ENCODE measurements at places on chromosomes 16 and 17. TPM values are rescaled to one million over a fixed set of nuclear protein-coding genes. Genes with fewer than 3 reads are reported as not detected.

GRCh38 chr16:53541326-53541725 is 38.3 kb upstream of the AKTIP start:
- no peak overlapping the region for H3K27ac ChIP-seq
- DNase-seq: no peak
- H3K4me1 ChIP-seq: no peaks in the 10 kb centered on the region

- H3K27ac ChIP-seq: no peak overlapping the region
- H3K4me3 ChIP-seq: no peak overlapping the region
- no peaks in the 10 kb centered on the region for H3K36me3 ChIP-seq
- no peak for DNase-seq
- peaks cover 6% of the 10 kb centered on the region for H3K4me1 ChIP-seq
Measured at GRCh38 chr16:22353191-22353919, 21.1 kb downstream of the CDR2 start.

- H3K36me3 ChIP-seq: no peaks in the 10 kb centered on the region
- H3K27ac ChIP-seq: no peak overlapping the region
- DNase-seq: no peak
- H3K4me1 ChIP-seq: no peaks in the 10 kb centered on the region
- H3K4me3 ChIP-seq: no peak overlapping the region
Measured at GRCh38 chr17:50613007-50613992, 21.4 kb upstream of the ABCC3 start.

GRCh38 chr16:35745191-35745590 is 2285.8 kb downstream of the TP53TG3F start:
- no peak overlapping the region for H3K4me3 ChIP-seq
- H3K4me1 ChIP-seq: no peaks in the 10 kb centered on the region
- H3K36me3 ChIP-seq: no peaks in the 10 kb centered on the region
- no peaks in the 10 kb centered on the region for H3K27me3 ChIP-seq

- DNase-seq: no peak
- no peak overlapping the region for H3K27ac ChIP-seq
- H3K4me3 ChIP-seq: no peak overlapping the region
- H3K36me3 ChIP-seq: no peaks in the 10 kb centered on the region
- no peaks in the 10 kb centered on the region for H3K27me3 ChIP-seq
Measured at GRCh38 chr16:83701494-83701893, 106.3 kb upstream of the HSBP1 start.

DNA sequence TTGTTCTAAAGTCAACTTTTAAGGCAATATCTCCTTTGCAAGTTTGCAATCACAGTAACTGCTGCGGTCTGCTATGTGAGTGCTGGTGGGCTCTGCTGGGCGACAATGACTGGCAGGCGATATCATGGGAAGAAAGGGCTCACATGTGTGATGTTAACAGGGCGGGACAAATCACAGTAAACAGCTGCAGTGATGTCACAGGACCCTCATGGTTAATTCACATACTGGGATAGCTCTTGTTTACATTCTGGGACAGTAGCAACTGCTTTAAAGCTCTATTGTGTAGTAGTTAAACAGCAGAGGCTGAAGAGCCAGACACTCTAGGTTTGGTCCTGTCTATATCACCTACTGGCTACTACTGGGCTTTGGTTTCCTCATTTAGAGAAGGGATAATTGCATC is 257.2 kb upstream of the ASIC2 start:
- DNase-seq: no peak
- H3K4me1 ChIP-seq: no peaks in the 10 kb centered on the region
- no peaks in the 10 kb centered on the region for H3K27me3 ChIP-seq
- H3K36me3 ChIP-seq: no peaks in the 10 kb centered on the region

Gene MYCBPAP
- 3.5 TPM for total RNA-seq

Gene SECTM1
- 9.7 TPM for total RNA-seq

Gene AATK
- 0.96 TPM for total RNA-seq

GRCh38 chr16:12420661-12421209 is 383.0 kb downstream of the CPPED1 start:
- no peak overlapping the region for H3K27ac ChIP-seq
- peaks cover 2% of the 10 kb centered on the region for H3K4me1 ChIP-seq
- no peak overlapping the region for H3K4me3 ChIP-seq
- H3K36me3 ChIP-seq: no peaks in the 10 kb centered on the region

Gene TNP2
- not detected for total RNA-seq

Gene HS3ST3B1
- total RNA-seq: 4.6 TPM

DNA sequence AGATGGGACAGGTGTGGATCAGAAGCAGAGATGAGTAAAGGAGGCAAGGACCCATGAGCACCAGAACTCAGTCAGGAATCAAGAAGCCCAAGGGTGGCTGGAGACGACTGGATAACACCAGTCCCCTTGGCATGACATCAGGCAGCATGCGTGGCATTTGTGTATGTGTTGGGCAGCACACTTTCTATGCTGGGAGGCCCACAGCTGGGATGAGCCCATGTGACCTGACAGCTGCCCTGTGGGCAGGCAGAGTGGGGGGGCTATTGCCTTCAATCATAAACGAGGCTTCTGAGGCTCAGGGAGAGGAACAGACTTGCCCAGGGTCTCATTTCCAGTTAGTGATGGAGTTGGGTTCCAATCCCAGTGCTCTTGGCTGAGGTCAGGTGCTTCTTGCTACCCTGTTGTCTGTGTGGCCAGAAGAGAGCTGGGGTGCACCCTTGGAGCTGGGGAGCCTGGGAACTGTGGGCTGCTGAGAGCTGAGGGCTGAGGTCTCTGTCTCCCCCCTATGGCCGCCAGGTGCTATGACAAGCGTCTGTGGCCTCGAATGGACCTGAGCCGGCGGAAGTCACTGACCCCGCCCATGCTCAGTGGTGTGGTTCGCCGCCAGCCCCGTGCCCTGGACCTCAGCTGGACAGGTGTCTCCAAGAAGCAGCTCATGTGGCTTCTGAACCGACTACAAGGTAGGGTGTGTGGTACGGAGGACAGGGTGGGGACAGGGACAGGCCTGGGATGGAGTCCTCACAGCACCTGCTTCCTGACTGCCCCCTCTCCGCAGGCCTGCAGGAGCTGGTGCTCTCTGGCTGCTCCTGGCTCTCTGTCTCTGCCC is 7.1 kb upstream of the ORAI3 start:
- no peaks in the 10 kb centered on the region for H3K27me3 ChIP-seq
- H3K4me3 ChIP-seq: no peak overlapping the region
- H3K4me1 ChIP-seq: no peaks in the 10 kb centered on the region
- H3K36me3 ChIP-seq: no peaks in the 10 kb centered on the region

- no peaks in the 10 kb centered on the region for H3K27me3 ChIP-seq
- no peak for DNase-seq
- H3K27ac ChIP-seq: no peak overlapping the region
- H3K4me3 ChIP-seq: no peak overlapping the region
- H3K4me1 ChIP-seq: peaks cover 1% of the 10 kb centered on the region
Measured at GRCh38 chr16:54060599-54061421, 225.8 kb downstream of the IRX3 start.

Gene TMC5
- total RNA-seq: 0.77 TPM

Gene ABCA8
- 84.4 TPM for total RNA-seq

Gene KDM8
- total RNA-seq: 3.8 TPM

Gene CA4
- total RNA-seq: 21.8 TPM

GRCh38 chr16:8622315-8622656 is 788 bp downstream of the METTL22 start:
- DNase-seq: no peak
- peak overlapping the region; percentile 78 for H3K4me3 ChIP-seq
- H3K36me3 ChIP-seq: no peaks in the 10 kb centered on the region
- H3K27ac ChIP-seq: peak overlapping the region; percentile 11
- H3K4me1 ChIP-seq: peaks cover 1% of the 10 kb centered on the region

Gene NATD1
- 5.3 TPM for total RNA-seq

Gene FBXL19
- 10.2 TPM for total RNA-seq

DNA sequence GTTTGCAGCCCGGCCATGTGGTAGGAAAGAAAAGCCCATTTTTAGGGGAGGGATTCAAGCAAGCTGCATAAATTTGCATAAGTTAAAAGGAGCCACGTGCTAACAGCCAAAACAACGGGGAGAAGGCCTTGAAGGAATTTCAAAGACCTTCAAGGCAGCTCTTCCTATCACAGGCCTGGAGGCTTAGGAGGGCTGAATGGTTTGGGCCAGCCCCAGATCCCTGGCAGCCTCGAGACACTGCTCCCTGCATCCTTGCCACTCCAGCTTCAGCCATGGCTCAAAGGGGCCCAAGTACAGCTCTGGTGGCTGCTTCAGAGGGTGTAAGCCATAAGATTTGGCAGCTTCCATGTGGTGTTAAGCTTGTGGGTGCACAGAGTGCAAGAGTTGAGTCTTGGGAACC is 22.6 kb downstream of the PRDM7 start:
- no peaks in the 10 kb centered on the region for H3K36me3 ChIP-seq
- DNase-seq: no peak
- no peak overlapping the region for H3K4me3 ChIP-seq

- H3K4me1 ChIP-seq: peaks cover 6% of the 10 kb centered on the region
- no peak overlapping the region for H3K4me3 ChIP-seq
- H3K36me3 ChIP-seq: no peaks in the 10 kb centered on the region
- no peaks in the 10 kb centered on the region for H3K27me3 ChIP-seq
- no peak overlapping the region for H3K27ac ChIP-seq
Measured at GRCh38 chr17:27579897-27580321, 51.1 kb upstream of the LGALS9 start.

DNA sequence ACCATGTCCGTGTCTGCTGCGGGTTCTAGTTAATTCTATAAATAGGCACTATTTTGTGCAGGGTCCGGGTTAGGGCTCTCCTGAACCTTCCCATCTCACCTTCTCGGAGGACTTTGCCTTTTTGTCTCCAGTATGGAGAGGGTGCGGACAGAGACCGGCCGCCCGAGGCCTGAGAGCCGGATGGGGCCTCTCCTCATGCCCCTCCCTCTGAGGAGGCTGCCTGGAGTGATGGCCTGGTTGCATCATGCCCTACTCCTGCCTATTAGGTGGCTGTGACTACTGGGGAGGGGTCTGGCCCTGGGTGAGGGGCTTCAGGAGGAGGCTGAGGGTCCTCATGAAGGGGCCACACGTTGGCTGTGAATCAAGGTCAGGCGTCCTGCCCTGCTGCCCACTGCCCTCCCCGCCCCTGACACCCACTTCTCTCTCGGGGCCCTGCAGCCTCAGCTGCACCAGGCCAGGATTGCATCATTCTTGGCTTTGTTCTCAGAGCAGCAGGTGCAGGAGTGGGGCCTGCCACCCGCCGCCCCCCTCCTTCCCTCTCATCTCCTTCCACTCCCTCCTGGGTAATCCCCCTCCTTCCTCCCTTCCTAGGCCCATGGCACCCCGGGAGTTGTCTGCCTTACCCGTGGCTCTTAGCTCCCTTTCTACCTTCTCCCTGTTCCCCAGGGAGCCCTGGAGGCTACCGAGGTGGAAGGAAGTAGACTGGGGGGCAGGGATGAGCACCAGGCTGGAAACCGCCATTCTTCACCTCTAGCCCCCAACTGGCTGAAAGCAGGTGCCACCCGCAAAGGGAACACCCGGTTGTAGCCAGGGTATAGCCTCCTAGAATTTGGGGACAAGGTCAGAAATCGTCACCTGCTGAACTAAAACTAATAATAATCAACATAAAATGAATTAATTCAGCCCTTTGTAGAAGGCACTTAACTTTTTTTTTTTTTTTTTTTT is 12.7 kb upstream of the ARHGAP23 start:
- DNase-seq: no peak
- no peaks in the 10 kb centered on the region for H3K36me3 ChIP-seq
- peaks cover 4% of the 10 kb centered on the region for H3K4me1 ChIP-seq
- no peak overlapping the region for H3K4me3 ChIP-seq
- H3K27ac ChIP-seq: no peak overlapping the region
